ENCODE measurements at places on chromosomes 16 and 17.

- no peak for DNase-seq
These were observed 37.1 kb downstream of the LCMT1 start for GRCh38 chr16:25148568-25149215.

- DNase-seq, result no peak
These were observed 14.8 kb downstream of the EFCAB5 start for GRCh38 chr17:29956225-29956624.

DNA sequence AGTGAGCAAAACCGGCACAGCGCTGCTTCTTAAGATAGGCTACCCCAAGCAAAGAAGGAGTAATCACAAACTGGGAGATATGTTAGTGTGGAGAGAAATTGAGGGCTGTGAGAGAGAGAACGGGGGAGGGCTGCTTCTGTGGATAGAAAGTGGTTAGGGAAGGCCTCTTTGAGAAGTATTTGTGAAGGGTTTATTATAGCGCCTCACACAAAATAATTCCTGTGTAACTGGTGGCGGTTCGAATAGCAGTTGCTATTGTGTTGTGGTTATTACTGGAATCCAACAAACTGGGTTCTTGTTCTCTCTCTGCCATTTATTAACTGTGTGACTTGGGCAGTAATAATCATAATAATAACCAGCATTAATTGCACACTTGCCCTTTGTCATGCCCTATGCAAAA lies 9.2 kb upstream of the CISD3 start:
- DNase-seq, result no peak

- DNase-seq, result peak; percentile 36
These were observed 992 bp downstream of the NLRC3 start for GRCh38 chr16:3576211-3576610.

DNA sequence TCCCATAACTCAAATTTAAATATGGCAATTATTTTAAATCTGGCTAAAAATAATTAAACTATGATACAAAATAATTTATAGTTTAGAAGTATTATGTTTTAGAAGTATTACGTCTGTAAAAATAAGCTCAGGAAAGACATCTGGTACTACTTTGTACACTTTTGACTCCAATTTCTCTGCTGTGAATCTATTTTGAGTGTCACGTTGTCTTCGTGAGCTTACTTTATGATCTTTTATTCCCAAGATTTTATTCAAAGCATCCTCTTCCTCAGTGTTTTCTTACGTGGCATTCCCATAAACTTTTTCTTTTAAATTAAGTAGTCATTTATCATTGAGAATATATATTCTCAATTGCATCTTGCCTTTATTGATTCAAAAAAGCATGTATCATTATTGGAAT lies 223.3 kb upstream of the KCNJ16 start:
- DNase-seq, result no peak

DNA sequence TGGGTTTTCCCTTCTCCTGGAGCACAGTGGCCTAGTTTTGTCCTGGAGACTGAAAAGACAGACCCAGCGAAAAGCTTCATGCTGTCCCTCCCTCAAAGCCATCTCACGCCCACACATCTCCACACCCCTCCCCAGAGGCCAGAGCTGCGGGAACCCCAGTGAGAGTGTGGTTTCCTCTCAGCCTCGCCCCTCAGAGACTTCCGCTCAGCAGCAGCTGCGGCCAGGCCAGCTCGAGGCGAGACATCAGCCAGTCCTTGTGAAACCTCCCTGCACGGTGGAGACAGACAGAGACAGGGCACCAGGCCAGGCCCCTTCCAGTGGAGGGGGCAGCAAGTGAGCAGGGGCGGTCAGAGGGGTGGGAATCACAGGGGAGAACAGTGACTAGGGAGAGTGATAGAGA lies 77.0 kb upstream of the TNRC6C start:
- peak; percentile 77 for DNase-seq

DNA sequence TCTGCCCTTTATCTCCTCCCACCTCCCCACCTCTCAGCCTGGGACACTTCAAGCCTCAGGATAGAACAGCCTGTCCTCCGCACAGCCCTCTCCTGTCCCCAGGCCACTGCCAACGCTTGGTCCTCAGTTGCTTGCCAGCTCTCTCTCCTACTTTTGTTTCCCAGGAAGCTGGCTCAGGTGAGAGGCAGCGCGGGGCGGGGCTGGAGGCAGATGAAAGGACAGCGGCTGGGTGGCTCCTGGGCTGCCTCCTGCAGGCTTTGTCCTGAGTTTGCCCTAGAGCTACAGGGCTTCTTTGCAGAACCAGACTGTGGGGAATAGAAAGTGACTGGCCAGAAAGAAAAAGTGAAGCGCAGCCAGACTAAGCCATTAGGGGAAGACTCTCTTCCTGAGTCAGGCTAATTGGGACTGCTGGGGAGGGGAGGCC lies 48.2 kb upstream of the CDC42EP4 start:
- DNase-seq, result no peak

GRCh38 chr17:73593249-73593965 lies 50.8 kb downstream of the SDK2 start:
- DNase-seq, result no peak

GRCh38 chr17:20983359-20983637 lies 59.5 kb downstream of the USP22 start:
- DNase-seq, result no peak

DNA sequence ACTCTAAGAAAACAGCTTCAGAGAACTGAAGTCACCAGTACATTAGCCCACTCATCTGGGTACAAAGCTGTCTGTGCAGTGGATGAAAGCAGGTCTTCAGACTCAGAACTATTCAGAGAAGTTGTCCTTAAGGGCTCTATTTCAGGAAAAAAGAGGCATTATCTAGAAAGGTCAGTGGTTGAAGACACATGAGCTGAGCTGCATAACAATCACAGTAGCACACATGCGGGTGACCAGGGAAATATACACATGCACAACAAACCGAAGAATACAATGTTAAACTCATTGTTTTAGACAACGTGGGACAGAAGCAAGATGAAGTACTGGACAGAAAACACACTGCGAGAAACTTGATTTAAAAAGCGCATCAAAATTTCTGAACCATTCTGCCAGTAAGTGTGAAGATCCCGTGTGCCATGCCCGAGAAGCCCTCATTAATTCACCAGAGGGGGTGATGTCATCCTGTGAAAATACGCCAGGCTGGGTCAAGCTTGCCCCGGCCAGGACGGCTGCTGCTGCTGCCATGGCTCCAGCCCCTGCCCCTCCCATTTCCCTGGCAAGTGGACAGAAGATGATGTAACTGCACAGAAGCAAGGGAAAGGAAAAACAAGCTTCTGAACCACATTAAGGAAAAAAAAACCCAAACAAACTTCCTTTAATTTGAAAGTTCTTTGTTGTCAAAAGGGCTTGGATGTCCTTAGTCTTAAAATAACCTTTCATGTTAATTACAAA lies 10.1 kb downstream of the DYNC1LI2 start:
- no peak for DNase-seq

GRCh38 chr17:35991075-35991474 lies 4.5 kb upstream of the CCL14 start:
- no peak for DNase-seq

All from stimulated activated CD4-positive, alpha-beta T cell treated with anti-CD3 and anti-CD28 coated beads, Interleukin-15, amount 100 ng/mL, for 24 hours (primary cell).